ENCODE measurements at places on chromosomes 7 and 10.

DNA sequence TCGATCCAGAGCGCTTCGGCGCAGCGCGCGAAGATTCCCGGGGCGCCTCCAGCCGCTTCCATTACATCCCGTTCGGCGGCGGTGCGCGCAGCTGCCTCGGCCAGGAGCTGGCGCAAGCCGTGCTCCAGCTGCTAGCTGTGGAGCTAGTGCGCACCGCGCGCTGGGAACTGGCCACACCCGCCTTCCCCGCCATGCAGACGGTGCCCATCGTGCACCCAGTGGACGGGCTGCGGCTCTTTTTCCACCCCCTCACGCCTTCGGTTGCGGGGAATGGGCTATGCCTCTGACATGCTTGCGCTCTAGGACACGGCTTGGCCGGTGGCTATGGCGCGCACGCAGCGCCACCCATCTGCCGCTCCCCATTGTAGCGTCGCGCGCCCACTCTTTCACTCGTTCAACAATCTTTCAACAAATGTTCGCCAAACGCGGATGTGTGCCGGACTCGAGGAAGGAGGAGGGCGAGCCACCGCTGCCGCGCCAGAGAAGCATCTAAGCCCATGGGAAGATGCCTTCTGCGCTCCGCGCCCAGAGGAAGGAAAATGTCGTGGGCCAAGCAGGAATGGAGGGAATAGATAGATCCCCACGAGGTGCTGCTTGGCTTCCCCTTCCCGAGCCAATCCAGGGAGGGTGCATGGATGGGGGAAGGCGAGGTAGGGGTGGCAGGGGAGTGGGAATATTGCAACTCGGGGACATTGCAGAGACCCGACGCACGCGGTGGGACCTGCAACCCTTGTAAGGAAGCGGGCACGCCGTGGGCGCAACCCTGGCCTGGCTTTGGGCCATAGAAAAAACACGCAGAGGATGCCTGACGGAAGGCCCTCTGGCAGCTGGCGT is 5.1 kb upstream of the CYP26A1 start:
- DNase-seq = no peak

GRCh38 chr10:85926986-85927385 is 439.6 kb downstream of the GRID1 start:
- no peak for DNase-seq

DNA sequence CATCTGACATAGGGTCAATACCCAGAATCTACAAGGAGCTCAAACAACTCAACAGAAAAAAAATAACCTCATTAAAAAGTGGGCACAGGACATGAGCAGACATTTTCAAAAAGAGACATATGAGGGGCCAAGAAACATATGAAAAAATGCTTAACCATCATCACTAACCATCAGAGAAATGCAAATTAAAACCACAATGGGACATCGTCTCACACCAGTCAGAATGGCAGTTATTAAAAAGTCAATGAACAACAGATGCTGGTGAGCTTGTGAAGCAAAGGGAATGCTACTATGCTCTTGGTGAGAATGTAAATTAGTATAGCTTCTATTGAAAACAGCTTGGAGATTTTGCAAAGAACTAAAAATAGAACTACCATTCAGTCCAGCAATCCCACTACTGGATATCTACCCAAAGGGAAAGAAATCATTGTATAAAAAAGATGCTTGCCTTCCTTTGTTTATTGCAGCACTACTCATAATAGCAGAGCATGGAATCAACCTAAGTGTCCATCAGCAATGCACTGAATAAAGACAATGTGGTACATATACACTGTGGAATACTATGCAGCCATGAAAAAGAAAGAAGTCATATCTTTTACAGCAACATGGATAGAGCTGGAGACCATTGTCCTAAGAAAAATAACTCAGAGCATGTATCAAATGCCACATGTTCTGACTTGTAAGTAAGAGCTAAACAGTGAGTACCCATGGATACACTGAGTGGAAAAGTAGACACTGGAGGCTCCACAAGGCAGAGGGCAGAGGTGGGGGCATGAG is 139.8 kb downstream of the ADARB2 start:
- DNase-seq = no peak

- no peak for DNase-seq
These were observed 1.4 kb downstream of the BCCIP start for GRCh38 chr10:125824736-125825135.

DNA sequence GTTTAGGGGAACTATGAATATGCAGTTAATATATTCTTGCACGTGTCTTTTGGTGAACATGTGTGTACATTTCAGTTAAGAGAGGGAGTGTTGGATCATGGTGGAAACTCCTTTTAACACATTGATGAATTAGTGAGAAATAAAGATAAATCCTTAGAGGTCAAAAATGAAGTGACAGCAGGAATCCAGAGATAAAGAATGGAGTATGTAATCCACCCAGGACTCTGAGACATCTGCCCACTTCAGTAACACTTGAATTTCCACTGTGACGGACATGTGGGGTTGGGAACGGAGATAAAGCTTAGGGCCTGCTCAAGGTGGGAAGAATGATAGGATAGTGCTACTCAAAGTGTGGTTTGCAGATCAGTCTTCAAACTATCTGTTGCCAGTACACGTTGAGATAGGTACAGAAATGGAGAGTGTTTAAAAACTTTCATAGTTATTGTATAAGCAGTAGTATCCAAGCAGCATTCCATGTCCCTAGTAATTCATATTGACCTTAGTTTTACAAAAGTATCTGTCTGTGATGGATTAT is 6.6 kb upstream of the RELN start:
- DNase-seq = no peak

GRCh38 chr7:148507787-148508186 is 82.8 kb upstream of the C7orf33 start:
- DNase-seq = no peak

- DNase-seq = no peak
These were observed 60.9 kb downstream of the COBL start for GRCh38 chr7:51255536-51256208.

DNA sequence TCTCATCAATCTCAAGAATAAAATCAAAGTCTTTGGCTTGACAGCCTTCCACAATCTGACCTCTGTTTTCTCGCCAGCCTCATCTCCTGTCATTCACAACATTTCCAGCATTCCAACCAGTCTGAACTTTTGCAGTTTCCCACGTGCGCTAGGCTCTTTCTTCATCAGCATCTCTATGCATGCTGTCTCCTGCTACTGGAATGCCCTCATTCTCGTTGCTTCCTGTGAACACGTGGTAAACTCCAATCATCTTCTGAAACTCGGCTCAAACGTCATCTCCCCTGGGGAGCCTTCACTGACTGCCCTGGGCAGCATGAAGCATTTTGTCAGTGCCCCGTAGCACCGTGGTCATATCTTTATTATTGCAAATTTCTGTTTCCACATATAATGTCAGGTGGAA is 12.2 kb upstream of the RSBN1L start:
- DNase-seq = no peak

- DNase-seq = no peak
These were observed 144.1 kb upstream of the FAM171A1 start for GRCh38 chr10:15515202-15515601.

DNA sequence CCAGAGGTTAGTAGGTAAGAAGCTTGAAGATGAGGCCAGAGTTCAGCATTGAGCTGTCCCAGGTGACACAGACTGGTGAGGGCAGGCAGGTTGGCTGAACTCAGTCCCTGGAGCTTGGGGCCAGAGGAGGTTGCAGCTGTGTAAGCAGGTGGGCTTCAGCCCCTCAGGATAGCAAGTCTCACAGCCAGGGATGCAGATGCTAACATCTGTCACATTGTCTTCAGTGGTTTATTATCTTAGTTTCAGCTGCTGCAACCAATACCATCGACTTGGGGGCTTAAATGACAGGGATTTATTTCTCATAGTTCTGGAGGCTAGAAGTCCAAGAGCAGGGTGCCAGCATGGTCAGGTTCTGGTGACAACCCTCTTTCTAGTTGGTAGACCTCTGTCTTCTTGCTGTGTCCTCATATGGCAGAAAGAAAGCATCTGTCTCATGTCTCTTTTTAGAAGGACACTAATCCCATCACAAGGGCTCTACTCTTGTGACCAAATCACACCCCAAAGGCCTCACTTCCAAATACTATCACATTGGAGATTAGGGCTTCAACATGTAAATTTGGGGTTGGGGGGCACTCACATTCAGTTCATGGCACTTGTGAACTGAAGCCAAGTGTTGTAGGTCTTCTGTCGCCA is 146.2 kb downstream of the KIAA1217 start:
- DNase-seq = no peak

DNA sequence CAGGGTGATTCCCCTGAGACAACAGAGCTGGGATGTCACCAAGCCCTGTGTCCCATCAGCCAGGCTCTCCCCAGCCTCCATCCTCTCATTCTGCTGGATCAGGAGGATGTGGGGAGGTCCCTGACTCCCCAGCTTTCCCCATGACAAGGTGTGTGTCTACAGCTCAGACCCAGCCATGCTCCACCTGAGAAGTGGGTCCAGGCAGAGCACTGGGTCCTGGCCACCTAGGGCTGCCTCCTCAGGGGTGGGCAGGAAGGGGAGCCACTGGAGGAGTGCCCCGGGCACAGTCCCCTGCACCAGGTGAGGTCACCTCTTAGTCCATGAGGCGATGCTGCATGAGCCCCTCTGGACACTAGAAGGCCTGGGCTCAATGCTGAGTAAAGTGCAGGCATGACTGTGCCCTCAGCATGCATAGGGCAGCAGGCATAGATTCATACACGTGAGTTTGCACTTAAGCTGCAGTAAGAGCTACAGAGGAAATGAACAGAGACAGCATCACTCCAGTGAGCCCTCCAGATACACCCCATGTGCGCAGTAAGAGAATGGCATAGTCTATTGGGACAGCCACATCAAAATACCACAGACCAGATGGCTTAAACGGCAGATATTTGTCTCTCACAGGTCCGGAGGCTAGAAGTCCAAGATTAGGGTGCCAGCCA is 48.3 kb downstream of the ALOX5 start:
- DNase-seq = no peak

GRCh38 chr7:104983578-104984539 is 30.1 kb upstream of the KMT2E start:
- DNase-seq = peak; percentile 72

- no peak for DNase-seq
These were observed 10.4 kb downstream of the UNC5B start for GRCh38 chr10:71222601-71223346.

- DNase-seq = no peak
These were observed 2.1 kb upstream of the FLNC start for GRCh38 chr7:128827971-128828711.

DNA sequence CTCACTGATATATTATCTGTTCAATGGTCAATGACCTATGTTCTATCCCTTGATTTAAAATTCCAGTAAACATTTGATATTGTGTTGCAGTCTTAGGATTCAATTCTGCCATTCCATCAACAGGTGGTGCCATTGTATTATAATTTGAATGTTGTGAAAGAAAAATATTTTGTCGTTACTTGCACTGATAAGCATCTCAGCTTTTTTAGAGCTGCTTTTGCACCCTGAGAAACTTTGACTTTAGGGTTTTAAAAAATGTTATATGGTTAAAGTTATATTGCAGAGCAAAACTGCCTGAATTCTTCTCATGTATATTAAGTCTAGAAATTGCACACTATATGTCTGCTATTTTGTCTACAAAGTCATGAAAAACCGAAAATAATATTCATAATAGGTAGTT is 18.8 kb upstream of the MINDY3 start:
- no peak for DNase-seq

- DNase-seq = no peak
These were observed 885.3 kb downstream of the XPNPEP1 start for GRCh38 chr10:109037978-109038377.

GRCh38 chr7:75880242-75880641 is 1.4 kb downstream of the RHBDD2 start:
- DNase-seq = no peak

DNA sequence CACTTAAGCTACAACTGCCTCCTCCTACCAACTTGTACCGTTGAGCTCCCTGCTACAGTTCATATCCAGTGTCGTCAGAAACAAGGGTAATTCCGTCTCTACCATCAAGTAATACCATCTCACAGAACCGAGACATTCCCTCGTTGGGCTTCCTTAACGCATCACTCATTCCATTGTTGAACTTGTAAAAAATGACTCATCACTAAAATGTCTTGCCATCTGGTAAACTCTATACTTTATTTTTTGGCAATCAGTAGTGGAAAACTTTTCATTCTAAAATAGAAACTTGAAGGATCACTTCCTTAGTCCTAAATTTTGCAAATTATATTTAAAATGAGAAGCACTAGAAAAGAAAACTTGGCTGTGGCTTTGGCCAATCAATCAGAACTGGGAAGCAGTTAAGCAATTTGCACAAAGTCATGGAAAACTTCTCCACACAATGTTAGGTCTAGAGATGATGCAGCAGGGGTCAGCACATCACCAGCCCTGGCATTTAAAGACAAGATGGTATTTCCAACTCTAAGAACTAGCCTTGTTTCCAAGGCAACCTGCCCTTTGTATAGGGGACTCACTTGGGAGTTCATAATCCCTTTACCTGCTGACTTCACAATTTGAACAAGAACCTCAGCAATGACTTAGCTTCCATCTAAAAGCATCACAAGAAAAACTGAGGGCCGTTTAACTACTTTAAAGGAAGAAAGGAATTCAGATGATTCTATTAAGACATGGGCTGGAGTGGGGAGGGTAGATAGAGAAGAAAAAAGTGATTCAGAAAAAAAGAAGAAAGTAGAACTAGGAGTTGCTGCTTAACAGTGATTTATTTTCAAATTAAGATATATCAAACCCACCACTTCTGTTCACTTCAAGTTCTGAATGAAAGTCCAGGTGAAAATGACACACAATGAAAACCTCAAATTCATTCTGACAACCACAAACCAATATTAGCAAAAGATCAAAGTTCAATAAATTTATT is 288.1 kb downstream of the PARD3 start:
- DNase-seq = peak; percentile 70

GRCh38 chr7:130429019-130429418 is 11.8 kb downstream of the CEP41 start:
- DNase-seq = no peak

GRCh38 chr10:74072503-74072902 is 74.6 kb downstream of the VCL start:
- no peak for DNase-seq

DNA sequence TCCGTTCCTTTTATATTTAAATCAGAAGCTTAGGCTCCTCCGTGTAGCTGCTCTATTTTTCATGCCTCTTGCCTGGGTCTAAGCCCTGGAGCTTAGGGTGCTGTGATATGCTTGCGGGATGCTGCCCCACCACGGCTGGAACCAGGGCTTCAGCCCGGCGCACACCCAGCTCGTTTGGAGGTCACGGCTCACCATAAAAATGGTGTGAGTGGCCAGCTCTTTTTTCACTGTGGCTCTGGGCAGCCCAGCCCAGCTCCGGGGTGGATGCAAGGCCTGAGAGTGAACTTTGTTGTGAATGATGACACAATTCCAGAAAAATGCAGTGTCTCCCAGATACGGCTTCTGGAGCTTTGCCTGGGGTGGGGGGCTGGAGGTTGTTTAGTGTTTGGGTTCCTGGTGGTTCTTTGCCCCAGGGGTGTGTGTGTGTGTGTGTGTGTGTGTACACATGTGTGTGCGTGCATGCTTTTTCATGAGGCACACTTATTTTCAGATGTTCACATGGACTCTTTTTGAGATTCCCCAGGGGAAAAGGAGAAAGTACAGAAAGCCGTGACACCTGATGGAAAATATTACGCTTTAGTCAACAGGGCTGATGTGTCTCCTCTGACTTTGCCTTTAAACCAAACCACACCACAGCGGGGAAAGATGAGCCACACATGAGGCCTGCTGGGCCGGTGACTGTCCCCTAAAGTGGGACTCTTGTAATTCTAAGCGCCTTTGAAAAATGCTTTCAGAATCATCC is 46.2 kb downstream of the GRK5 start:
- no peak for DNase-seq

GRCh38 chr10:75099952-75100763 is 11.3 kb upstream of the SAMD8 start:
- DNase-seq = peak; percentile 82

All from neuronal stem cell (in vitro differentiated cells).